ENCODE measurements at places on chromosomes 16 and 17. TPM values are rescaled to one million over a fixed set of nuclear protein-coding genes. Genes with fewer than 3 reads are reported as not detected.

PIRT gene
- not detected for total RNA-seq

GRCh38 chr17:59521465-59522126, 43.8 kb upstream of the DHX40 start:
- H3K27me3 ChIP-seq: no peaks in the 10 kb centered on the region
- no peak overlapping the region for H3K4me3 ChIP-seq
- H3K27ac ChIP-seq: no peak overlapping the region
- peaks cover 3% of the 10 kb centered on the region for H3K4me1 ChIP-seq

DNA sequence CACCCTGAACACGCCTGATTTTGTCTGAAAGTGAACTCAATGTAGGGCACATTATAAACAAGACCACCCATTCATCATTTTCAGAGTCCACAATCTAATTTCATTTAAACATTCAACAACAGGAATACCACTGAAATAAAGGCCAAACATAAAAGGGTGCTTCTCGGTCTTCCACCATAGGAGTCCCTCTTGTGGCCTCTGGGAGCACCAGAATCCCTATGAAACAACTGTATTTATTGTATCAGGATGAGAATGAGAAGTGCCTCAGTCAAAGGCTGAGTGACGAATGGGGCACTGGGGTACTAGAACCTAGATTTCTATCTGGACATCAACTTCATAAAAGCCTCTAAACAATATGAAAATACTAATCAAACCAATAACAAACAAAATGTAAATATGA, 40.4 kb downstream of the NXPH3 start:
- no peaks in the 10 kb centered on the region for H3K4me1 ChIP-seq
- no peak for DNase-seq
- H3K4me3 ChIP-seq: no peak overlapping the region

HBZ gene
- total RNA-seq: not detected

Measured in Karpas-422 (cell line).